ENCODE measurements at places on chromosomes 7 and 10.

DNA sequence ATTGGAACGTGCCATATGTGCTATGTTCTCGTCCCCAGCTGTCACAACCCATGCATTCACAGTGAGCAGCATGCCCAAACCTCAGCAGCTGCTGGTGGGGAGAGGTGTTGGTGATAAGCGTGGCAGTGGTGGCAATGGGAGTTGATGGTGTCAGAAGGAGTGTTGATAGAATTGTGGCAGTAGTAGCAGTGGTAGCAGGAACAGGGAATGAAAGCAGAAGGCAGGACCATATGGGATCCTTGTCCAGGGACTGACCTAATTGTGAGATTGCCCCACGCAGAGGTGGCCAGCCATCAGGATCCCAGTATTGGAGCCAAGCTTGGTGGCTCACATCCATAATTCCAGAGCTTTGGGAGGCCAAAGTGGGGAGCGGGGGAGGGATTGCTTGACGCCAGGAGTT is 276.3 kb downstream of the GALNT17 start:
- DNase-seq, result no peak

GRCh38 chr10:112851588-112852211 is 98.3 kb upstream of the TCF7L2 start:
- no peak for DNase-seq

DNA sequence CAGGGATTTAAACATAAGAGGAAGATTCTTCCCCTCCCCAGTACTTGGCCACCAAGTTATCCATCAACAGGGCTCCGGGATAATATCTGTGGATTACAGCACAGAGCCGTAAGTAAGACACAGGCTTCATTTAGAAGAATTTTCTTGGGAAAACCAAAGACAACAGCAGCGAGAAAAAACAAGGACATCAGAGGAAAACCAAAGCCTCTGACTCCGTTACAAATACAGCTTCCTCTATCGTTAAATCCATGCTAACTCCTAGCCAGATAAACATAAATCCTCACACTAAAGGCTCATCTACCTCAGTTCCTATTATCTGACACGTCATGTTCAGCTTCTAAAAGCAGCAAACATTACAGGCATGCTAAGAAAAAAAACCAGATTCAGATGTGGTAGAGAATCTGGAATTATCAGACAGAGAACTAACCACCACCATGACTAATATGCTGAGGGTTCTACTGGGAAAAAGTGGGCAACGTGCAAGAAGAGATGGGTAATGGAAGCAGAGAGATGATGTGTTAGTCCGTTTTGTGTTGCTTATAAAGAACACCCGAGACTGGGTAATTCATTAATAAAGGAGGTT is 48.4 kb downstream of the BRI3 start:
- DNase-seq, result no peak

DNA sequence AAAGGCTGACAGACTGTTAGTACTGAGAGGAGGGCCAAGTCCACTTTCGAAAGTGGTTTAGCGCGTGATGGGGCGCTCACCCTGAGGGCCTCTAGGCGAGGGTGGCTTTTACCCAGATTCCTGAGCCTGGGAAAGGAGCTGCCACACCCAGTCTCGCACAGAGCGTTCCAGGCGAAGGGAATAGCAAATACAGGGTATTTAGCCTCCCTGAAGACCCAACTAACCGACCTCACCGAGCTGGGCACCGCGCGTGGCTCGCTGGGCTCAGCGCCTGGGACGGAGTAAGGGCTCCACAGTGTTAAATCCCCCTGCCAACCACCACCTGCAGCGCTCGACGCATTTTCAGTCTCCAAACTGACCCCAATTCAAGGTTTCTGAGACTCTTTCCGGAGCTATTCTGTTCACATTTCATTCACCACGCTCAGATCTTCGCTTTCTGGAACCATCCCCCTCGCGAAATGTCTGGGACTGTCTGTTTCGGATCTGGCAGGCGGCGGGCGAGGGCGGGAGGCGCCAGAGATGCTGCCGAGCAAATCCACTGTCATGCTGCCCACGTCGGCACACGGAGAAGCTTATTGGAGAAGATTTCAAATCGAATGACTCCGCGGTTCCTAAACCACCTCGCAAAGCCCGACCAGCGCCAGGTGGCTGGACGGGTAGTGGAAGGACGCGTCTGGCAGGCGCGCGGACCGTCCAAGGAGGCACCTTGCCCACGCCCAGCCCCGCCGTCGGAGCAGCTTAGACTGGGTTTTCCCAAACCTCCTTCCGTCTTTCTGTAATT is 1.4 kb upstream of the OSBPL3 start:
- DNase-seq, result no peak

DNA sequence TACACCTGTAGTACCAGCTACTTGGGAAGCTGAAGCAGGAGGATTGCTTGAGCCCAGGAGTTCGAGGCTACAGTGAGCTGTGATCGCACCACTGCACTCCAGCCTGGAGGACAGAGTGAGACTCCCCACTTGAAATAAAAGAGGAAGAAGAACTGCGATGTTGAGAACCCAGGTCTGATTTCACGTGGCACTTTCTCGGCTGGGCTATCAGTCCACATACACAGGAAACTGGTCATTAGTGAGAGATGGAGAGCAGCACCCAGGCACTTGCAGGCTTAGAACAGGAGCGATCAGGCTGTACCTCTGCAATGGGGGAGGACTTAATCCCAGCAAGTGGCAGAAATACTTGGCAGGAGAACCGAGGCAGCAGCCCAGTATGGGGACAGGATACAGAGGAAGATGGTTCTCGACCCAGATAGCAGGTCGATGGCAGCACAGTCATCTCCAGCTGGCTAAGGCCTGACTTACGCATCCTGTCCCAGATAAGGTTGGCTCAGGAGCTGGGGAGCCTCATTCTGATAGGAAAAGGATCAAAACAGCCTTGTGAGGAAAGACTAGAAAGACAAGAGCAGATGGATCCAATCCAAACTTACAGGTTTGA is 487.7 kb upstream of the AUTS2 start:
- DNase-seq, result no peak

- no peak for DNase-seq
Measured at GRCh38 chr7:121440857-121441503, 44.9 kb upstream of the FAM3C start.

GRCh38 chr10:96910488-96911395 is 78.6 kb downstream of the LCOR start:
- DNase-seq, result no peak

DNA sequence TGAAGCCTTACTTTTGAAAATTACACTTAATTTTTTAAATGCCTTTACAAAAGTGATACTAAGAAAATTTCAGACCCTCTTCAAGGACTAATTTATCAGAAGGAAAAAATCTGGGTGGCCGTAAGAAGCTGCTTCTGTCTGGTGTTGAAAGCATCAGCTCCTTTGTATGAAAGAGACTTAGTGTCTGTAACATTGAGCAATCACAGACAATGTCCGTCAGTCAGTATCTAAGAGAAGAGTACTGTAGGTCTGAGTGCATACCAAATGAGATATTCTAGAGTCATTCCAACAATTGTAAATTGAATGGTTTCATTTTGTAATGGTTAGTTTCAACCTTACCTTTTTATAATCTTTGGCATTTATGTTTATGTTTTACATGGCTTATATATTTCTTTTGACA is 11.1 kb upstream of the MDFIC start:
- no peak for DNase-seq

DNA sequence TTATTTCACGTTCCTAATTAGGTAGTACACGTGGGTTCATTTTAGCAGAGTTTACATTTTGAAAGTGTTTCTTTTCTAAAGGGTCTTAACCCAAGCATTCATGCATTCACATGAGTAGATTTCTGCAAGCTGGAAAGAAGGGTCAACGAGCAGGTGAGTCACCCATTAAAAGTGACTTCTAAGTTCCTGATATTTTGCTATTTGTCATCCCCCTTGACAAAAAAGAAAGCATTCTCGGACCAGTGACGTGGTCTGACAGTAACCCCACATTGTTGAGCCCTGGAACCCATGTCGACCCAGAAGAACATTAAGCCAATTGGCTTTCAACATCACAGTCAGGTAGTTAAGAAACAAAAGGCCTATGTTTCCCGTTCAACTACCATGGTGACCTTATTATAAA is 49.6 kb downstream of the ABCB5 start:
- DNase-seq, result no peak

DNA sequence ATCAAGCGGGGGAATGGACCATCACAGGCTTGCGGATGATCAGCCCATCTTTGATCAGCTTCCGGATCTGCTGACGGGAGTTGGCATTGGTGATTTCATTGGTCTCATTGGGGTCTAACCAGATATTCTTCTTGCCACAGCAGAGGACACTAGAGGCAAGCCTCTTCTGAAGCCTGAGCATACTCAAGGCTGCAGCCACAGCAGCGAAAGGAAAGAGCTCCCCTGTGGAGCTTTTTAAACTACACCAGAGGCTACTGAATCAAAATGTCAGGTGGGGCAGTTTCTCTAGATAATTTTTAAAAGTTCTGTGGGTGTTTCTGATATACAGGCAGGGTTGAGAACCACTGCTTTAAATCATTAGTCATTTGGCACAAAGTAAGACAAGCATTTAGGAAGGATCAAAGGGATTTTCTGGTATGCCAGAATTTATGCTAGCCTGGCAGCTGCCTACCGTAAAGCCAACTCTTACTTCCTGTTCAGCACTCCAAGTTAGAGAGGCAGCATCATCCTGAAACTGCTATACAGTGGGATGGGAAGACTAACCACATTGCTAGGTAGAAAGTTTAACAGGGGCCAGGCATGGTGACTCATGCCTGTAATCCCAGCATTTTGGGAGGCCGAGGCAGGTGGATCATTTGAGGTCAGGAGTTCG is 7.0 kb downstream of the NAPEPLD start:
- DNase-seq, result no peak

DNA sequence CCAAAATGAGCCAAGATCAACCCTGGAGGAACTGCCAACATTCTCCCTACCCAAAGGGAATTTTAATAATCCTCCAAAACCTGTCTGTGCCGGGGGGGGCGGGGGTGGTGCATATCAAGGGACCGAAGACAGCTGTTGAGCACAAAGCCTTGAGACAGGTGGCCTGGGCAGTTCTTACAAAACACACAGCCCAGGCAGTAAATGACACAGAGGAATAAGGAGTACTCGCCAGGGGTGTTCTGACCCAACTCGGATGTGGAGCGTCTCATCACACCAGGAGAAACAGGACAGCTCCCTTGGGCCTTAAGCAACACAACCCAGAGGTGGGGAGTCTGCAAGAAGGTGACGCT is 35.6 kb downstream of the PLAC9 start:
- no peak for DNase-seq

GRCh38 chr10:105700218-105700617 is 1059.1 kb downstream of the SORCS3 start:
- DNase-seq, result no peak

DNA sequence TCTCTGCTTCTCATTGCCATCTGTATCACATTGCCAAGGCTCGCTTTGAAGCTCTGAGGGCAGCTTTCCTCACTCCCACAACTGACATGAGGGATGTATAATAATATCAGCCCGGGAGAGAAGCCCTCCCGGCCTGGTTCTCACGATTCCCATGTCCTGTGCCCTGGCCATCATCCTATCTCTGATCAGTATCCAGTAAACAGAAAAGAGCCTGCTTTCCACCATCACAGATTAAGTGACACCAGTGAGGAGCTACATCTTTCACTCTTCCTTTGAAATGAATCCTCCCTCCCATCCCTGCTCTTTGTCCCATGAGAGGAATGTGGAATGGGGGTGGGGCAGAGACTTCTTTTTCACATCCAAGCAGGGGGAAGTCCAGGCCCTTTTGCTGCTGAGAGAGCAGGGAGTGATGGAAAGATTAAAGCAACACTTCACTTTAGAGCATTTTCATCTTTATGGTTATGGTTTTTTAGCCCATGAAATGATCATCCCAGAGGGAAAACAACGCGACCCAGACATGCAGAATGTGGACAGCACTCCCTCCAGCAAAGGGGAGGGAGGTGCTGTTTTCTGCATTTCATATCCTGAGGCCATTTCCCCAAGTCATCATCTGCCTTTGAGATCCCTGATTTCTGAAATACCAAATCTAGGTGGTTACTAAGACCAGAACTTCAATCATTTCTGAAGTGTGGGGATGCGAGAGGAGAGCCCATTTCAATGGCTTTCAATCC is 84.6 kb upstream of the LYZL1 start:
- DNase-seq, result no peak

Data from stimulated activated CD8-positive, alpha-beta memory T cell treated with anti-CD3 and anti-CD28 coated beads, Interleukin-7, amount 100 ng/mL, for 24 hours (primary cell).